ENCODE measurements at places on chromosomes 11 and 22. TPM values are rescaled to one million over a fixed set of nuclear protein-coding genes. Genes with fewer than 3 reads are reported as not detected.

SPA17 gene
- total RNA-seq, result 27.2 TPM

DNA sequence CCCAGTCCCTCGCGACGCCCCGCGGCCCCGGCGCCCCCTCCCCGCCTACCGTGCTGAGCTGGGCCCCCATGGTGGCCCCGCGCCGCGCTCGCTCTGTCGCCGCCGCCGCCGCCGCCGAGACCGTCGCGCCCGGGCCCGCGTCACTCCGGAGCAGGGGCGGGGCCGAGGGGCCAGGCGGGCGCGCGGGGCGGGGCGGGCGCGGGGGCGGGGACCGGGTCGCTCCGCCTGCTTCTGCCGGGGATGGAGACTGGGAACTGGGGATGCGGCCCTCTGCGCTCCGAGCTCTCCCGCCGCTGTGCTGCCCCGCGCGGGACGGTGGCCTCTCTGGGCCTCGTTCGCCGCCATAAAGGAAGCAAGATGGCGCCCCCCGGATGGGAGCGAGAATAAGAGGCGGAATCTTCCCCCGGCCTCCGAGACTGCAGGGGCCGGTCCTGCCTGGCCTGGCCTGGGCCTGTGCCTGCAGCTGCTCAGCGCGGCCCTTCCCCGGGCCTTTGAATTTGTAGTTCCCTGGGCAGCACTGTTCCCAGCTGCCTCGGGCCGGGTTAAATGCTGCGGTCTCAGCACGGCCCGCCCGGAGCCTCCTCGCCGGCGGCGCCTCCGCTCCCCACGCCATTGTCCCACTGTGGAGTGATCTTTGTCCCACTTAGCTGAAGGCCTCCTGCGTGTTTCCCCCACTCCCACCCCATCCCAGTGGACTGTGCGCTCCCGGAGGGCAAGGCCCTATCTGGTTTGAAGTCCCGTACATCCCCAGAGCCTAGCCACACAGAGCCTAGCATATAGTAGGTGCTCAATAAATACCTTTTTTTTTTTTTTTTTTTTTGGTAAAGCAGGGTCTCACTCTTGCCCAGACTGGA, at the start of gene CYB5R3:
CYB5R3 (minus strand) TSS at position 147 of the 854 bp plus-strand sequence; CDS start at position 70, 77 bp downstream.
- peak; percentile 79 for ATAC-seq

MUC2 gene
- total RNA-seq, result 1.1 TPM

- ATAC-seq, result no peak
Observed at GRCh38 chr22:35781898-35782297, 64.2 kb downstream of the APOL5 start.

- peak; percentile 46 for ATAC-seq
Observed at GRCh38 chr11:77547863-77548551, 41.7 kb upstream of the AQP11 start.

PRG2 gene
- not detected for total RNA-seq
